ENCODE measurements at places on chromosomes 2 and 18.
A peak's percentile ranks its signal among the peaks of the same experiment; 100 is the strongest.

- DNase-seq, result no peak
These were observed 801.1 kb upstream of the RAB6C start for GRCh38 chr2:129178356-129178755.

GRCh38 chr2:98895221-98895620, 40.8 kb downstream of the CRACDL start:
- no peak for DNase-seq

- DNase-seq, result no peak
These were observed 81.4 kb upstream of the LPIN2 start for GRCh38 chr18:3094338-3094684.

GRCh38 chr2:105821428-105822125, 76.9 kb downstream of the NCK2 start:
- DNase-seq, result no peak

GRCh38 chr18:6056171-6056910, 161.0 kb upstream of the TMEM200C start:
- DNase-seq, result no peak

GRCh38 chr2:10934979-10935350, 23.2 kb downstream of the KCNF1 start:
- no peak for DNase-seq

DNA sequence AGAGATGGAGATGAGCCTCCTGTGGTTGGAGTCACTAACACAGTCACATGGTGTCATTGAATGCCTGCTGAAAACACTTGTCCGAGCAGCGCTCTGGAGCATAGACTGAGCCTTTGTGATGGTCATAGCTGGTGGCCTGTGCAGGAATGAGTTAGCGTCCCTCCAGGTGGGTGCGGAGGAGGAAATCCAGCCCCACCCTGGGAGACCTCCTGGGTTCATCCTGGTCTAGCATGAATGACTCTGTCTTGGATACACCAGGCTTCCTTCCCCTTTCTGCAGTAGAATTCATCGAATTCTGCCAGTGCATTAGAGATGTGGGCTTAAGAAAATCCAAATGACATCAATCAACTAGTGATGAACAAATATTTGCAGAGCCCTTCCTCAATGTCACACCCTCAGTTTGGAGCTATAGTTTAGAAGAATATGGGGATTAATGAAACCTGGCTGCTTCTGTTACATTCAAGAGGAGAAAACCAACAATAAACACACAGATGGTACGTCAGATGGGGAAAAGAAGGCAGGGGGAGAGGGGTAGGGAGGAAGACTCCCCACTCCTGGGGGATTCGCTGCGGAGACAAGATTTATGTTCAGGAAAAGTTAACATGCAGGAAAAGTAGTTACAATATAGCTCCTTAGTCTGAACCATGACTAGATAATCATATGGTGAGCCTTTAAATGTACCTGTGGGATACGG, 136.7 kb downstream of the DDX1 start:
- no peak for DNase-seq

DNA sequence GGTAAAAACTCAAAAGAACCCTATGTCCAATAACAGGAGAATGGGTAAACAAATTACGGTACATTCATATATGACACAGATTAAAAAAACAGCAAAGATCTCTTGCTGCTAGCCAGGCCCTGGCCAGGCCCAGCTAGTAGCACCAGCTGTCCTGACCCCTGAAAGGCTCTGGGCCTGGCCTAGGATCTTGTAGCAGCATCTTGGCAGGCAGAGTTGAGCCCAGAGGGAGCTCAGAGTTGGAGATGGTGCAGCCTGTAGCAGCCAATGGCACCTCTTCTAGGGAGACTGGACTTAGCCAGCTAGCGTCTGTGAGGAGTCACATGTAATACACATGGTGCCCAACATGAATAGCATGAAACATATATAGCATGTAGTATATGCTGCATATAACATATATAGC, 69.1 kb downstream of the HS6ST1 start:
- no peak for DNase-seq

DNA sequence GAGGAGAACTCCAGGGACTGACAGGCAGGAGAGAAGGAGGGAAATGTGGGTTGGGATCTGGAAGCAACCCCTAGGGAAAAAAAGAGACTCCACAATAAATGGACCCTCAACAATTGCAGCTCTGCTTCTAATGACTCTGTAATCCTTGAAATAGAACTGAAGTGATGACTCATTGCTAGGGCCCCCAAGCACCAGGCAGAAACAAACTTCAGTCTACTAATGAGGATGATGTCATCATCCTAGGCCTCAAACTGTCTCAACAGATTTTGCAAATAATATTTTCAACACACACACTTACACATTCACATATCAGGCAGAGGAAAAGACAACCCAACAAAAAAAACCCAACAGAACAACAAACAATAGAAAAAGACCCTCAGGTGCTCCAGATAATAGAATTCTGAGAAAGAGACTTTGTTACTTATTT, 143.3 kb downstream of the HDAC4 start:
- no peak for DNase-seq

DNA sequence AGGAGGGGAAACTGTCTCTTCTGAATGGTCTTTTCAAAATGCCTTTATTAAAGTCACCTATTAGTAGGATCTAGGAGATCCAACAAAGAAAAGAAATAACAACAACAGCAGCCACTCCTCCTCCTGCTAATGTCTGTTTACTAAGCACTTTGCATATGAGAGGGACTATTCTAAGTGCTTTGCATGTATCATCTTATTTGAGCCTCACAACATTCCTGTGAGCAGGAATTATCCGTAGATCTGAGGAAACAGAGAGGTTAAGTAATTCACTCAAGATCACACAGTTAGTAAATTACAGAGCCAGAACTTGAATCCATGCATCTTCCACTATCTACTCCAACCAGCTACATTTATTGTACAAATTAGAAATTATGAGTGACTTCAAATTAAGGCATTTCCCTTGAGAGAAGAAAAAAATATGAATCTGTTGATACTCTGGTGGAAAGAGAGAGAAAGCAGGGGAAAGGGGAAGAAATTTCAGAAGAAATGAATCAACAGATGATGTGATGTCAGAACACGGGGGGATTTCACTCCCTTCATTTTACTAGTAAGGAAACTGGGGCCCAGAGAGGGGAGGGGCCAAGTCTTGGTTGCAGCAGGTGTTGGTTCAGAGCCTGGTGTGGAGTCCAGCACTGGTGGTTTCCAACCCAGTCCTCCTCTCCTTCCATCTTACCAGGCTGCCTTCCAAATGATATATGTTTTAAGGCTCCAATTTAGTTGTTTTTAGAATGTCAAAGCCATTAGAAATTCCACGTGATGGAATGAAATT, 49.7 kb downstream of the TSN start:
- no peak for DNase-seq

- DNase-seq, result no peak
These were observed 7.4 kb upstream of the NPAS2 start for GRCh38 chr2:100812573-100812972.

DNA sequence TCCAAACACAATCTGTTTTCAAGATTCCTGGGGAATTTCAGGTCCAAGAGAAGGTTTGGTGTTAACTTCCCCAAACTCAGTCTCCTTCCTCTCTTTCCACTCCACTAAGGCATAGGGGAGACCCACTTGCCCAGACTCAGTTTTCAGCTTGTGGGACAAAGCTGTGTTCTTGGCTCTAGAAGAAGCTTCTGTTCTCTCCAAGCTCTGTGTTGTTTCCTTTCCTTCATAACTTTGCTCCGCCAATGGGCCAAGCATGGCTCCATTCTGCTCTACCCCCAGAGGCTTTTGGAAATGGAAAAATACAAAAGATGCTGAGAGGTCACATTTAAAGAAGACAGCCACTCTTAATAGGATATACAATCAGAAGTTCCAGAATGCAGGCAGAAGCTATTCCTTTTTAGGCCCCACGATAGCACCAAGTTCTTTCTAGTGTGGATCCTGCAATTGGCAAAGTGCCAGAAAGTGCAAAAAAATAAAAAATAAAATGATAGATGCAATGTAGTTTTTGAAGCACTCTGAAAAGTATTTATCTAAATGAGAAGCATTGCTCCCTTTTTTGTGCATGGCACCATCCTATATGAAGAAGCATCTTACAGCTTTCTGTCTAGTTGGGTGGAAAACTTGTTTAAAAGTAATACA, 510.1 kb downstream of the TXNL1 start:
- no peak for DNase-seq

- DNase-seq, result peak; percentile 44
These were observed 81.5 kb downstream of the DPP4 start for GRCh38 chr2:161992531-161992930.

DNA sequence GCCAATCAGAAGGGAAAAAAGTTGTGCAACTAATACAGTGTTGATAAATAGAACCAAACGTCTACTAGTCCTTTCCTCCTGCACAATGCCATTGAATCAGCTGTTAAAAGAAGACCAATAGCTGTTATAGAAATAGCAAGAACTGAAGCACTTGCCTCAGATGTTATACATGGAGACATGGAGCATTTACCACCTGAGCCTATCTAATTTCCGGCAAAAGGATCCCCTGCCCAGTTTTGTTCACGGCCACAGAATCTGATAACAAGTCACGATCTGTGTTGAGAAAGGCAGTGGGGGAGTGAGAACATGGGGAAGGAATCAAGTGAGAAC, 285.4 kb downstream of the ZEB2 start:
- no peak for DNase-seq

- DNase-seq, result no peak
These were observed 336.7 kb upstream of the CELF4 start for GRCh38 chr18:37902344-37902743.

DNA sequence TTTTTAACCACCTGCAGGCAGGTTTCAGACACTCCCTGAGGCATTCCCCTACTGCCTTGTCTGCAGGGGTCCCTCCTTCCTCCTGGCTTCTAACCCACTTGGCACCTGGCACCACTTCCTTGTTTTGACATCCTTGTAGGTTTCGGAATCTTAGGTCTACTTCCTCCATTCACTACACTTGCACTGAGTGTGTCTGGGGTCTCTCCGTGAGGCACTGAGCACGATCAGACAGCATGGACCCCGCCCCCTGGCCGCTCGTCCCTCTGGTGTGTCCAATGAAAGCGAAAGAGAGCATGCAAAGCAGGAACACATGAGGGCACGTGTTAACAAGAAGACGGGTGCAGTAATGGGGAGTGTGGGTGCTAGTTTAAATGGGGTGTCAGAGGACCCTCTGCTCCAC, 63.8 kb downstream of the HAUS1 start:
- no peak for DNase-seq

- no peak for DNase-seq
These were observed 9.9 kb downstream of the OTX1 start for GRCh38 chr2:63060472-63060991.

GRCh38 chr18:12747530-12748315, 44.9 kb downstream of the PSMG2 start:
- no peak for DNase-seq

DNA sequence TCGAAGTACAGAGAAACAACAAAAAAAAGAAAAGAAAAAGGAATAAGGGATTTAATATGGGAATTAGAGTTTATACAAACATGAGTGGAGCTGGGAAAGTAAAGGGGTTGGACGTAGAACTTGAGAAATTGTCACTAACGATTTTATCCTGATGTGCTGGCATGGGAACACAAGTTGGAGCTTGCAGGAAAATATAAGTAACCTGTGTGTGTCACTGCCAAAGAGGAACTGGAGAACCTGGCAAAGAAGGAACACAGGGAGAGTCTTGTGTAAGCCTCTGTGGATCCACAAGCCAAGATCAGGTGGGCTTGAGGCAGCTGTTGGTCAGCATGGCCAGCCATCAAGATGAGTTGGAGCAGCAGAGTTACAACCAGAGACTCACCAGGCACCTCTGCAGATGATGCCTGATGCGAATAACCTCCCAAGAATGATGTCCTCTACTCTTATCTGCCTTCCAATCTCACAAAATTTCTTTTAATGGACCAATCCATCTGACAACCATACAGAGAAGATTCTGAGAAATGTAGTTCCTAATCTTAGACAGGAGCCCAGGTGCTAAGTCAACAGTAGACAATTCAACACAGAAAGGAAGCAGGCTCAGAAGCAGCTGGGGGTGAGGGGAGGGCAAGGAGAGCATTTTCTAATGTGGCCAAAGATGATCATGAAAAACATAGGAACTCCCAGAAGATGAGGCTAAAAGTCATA, 77.0 kb upstream of the SPOPL start:
- DNase-seq, result no peak

- no peak for DNase-seq
These were observed 1.1 kb downstream of the COBLL1 start for GRCh38 chr2:164840458-164840929.

DNA sequence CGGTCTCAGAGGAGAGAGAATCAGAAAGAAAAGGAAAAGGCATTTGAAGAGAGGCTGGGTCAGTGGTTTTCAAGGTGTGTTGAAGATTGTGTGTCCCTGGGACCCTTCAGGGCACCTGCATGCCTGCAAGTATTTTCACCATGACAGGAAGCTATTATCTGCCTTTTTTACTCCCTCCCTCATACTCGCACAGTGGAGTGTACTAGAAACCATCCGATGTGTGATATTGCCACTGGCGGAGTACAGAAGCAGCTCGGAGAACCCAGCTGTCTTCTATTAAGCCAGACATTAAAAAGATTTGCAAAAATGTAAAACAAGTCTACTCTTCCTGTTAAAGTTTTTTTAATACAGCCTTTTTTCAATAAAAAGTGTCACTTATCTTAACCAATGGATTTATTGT, 33.7 kb upstream of the RFX8 start:
- DNase-seq, result no peak

DNA sequence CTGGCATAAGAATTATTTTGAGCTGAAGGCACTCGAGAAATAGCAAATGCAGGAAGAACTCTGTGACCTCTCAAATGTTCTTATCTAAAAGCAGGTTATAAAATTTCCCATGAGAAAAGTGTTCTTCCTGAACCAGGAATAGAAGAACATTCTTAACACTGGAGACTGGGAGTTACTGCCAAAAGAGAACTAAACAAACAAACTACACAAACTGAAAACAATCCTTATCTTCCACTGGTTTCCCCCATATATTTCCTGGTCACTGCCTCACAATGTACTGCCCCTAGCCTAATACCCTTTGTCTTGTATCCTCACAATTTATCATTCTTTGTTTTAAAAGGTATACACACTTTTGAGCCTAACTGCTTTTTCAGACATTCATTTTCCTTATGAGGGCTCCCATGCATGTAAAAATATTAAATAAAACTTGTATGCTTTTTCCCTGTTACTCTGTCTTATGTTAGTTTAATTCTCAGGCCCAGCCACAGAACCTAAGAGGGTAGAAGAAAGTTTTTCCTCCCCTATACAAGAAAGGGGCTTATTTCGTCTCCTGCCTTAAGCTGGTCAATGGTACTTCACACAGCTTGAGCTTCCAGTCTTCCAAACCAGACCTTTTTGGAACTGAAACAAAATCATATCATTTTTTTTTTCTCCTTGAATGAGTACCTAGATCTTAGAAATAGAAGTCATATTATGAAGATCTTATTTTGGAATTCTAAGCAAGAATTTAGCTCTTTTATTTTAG, 110.6 kb downstream of the MSTN start:
- DNase-seq, result no peak

Data from stimulated activated CD4-positive, alpha-beta T cell treated with anti-CD3 and anti-CD28 coated beads, TNF-alpha, amount 100 ng/mL, for 24 hours (primary cell).